ENCODE measurements at places on chromosomes 11 and 22.

- DNase-seq = no peak
Observed at GRCh38 chr22:37930270-37930951, 23.0 kb downstream of the C22orf23 start.

- DNase-seq = no peak
Observed at GRCh38 chr11:122019908-122020694, 95.9 kb downstream of the BLID start.

DNA sequence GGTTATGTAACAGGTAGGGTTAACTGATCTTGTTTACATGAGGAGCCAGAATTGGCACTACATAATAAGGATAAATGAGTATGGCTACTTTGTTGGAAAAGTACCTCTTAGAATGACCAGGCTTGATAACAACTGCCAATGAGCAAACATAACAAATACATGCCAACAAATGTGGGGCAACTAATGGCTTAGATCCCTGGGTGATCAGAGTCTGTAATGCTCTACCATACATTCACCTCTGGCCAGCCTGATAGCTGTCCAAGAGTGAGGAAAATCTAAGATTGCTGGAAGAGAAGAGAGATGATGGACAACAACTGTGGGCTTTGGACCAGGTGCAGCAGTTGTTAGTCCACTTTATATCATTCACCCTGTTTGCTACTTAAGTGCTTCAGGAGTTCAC lies 1025.0 kb downstream of the NTM start:
- DNase-seq = no peak

DNA sequence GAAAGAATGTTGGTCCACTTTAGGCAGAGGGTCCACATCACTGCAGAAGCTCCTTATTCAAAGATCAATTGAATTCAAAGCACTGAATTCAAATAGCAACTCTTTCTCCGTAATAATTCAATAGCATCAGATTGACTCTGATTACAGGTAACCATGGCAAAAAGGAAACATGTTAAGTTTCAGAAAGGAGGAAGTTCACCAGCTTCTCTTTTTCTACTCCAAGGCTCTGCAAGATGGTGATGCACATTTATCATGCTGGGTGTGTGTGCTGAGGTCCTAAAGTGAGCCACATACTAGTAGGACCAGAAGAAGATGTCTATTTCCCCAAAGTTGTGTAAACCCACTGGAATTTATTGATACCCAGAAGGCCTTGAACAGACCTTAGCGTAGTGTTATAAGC lies 18.0 kb upstream of the DRD2 start:
- no peak for DNase-seq

DNA sequence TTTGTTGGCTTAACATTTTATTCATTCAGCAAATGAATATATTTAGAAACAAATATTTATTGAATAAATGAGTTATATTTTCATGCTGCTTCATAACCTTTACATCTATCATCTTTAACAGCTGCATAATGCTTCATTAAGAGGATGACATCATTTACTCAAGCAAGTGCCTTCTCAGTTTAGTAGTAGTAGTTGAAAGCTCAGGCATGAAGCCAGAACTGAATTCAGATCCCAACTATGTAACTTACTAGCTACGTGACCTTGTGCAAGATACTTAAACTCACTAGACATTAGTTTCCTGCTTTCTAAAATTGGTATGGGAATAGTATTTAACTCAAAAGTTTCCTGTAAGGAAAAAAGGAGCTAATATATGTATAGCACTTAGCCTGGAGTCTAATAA lies 90.3 kb downstream of the TMPRSS5 start:
- no peak for DNase-seq

- no peak for DNase-seq
Observed at GRCh38 chr22:17257121-17258001, 38.1 kb upstream of the ADA2 start.

DNA sequence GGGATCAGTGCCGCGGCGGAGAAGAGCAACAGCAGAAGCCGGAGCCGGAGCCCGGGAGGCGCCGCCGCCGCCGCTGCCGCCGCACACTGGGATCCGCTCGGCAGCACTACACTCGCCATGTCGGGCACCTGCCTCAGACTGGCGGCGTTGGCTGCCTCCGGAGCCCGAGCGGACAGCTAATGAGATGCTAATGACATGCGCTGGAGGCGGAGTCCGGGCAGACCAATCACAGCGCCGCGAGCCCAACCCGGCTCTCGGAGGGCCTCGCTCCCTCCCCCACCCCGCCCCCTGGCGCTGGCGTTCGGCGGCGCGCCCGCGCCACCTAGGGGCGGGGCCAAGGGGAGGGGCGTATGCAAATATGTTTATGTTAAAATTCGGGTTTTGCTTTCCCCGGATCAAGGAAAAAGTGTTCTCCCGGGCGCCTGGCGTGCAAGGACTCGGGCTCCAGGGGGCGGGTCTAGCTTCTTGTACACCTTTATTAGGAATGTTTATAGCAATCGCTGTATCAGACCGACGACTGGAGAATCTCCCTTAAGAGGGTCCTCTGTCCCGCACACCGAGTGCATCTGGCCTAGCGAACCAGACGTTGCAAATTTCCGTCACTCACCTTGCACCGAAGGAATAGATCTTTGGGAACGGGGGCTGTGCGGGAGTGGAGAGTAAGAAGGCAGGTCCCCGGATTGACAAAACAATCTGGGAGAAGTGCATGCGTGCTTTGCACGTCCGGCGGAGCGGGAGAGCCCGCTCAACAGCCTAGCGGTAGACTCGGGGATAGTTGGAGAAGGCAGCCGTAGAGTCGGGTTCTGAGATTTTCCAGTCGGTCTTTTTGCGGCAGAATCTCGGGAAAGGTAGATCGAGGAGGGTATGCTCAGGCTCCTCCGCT lies at the start of gene CADM1:
TSS of gene CADM1 (minus strand) at position 140 of the 883 bp plus-strand sequence.
- peak; percentile 74 for DNase-seq

DNA sequence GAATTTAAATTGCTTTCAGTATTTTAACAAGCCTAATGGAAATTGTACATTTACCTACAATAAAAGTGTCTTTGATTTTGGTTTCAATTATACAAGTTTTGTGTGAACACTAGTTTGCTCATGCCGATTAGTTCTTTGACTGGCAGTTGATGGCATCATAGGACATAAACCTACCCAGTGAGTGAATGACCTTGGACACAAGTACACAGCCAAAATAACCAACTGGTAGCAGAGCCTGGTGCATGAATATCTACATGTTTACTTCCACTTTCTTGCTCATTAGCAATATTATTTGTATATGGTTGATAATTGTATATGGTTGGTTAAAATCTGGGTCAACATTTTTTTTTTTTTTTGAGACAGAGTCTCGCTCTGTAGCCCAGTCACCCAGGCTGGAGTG lies 37.8 kb downstream of the STIM1 start:
- DNase-seq = no peak

DNA sequence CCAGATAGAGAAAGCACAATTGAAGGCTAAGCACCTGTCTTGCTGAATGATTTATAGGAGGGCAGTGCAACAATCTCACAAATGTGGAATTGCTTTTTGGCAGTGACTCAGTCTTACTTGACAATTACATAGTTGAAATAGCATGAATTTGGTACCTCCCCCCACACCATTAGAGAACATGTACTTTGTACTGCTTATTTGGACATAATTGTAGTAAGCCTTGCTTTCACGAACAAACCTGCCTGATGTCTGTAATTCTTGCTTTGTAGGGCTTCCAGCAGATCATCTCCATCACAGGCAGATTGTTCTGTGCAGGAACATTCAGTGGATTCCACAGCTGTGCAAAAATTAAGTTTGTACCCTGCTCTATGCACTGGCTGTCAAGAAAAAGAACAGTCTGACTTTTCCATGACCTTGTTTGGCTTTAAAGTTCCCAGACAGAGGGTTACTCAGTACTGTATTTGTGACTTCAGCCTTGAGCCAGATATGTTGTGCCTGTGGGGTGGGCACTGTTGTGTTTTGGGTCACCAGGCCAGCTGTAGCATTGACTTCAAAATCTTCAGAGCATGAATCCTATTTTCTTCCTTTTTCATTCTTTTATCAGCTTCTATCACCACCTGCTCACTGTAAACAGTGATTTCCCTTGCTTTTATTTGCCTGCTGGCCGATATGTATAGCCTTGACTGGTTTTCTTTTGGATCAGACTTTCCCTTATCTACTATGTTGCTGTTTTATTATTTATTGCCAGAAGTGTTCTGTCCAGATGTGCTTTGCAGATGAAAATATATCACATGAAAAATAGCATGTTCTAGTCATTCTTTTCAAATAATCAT lies 941.0 kb upstream of the CHORDC1 start:
- DNase-seq = no peak

GRCh38 chr11:17298302-17298701 lies 21.8 kb downstream of the NUCB2 start:
- DNase-seq = no peak

DNA sequence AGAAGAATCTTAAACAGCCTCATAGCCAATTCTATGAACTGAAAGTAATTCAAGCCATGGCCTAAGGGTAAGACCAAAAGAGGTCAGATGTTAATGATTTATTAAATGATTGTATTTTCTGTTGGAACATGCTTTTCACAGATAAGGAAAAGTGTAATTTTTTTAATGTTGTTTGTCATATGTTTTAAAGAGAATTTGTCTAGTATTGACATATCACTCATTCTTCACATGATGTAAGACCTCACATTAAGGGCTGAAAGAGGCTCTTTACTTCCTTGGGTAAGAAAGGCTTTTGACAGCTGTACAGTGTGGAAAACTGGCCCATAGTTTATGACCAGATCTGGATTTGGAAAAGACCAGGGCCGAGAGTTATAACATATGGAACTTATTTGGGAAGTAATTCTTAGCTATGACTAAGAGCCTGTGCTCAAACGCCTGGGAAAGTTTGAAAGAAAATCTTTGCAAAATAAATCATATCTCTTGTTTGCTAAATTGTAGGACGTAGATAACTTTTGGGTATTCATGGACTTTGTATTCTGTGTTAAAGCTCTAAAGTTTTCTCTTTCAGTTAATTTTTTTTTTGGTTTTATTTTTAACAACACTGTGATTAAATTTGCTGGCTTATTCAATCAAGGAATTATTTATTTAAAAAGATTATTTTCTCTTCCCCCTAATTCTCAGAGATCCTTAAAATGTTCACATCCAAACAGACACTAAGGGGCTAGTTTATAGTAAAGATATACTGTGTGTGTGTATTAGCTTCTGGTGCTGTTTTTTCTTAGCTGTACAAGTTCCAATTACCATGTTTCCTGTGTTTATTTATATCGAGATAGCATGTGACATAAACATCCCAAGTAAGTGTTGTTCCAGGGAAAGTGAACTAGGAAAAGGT lies 162.2 kb downstream of the ARHGAP42 start:
- no peak for DNase-seq

DNA sequence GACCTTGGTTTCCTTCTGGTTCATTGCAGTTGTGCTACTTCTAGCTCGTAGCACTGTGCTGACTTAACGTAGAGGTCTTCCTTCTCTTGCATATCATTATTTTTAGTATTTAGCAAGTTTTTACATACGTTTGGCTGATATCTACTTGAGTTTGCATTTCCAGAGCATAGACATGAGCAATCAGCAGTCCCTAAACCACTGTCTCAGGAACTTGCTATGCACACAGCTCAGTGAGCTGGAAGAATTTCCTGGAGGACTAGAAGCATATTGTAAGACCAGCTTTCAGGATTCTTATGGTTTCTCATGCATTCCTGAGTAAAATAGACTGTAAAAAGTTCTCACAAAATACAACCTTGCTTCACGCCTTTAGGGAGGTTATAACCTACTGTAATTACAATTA lies 226.7 kb upstream of the PDGFD start:
- DNase-seq = no peak

GRCh38 chr11:72774499-72774898 lies 19.3 kb downstream of the STARD10 start:
- no peak for DNase-seq

DNA sequence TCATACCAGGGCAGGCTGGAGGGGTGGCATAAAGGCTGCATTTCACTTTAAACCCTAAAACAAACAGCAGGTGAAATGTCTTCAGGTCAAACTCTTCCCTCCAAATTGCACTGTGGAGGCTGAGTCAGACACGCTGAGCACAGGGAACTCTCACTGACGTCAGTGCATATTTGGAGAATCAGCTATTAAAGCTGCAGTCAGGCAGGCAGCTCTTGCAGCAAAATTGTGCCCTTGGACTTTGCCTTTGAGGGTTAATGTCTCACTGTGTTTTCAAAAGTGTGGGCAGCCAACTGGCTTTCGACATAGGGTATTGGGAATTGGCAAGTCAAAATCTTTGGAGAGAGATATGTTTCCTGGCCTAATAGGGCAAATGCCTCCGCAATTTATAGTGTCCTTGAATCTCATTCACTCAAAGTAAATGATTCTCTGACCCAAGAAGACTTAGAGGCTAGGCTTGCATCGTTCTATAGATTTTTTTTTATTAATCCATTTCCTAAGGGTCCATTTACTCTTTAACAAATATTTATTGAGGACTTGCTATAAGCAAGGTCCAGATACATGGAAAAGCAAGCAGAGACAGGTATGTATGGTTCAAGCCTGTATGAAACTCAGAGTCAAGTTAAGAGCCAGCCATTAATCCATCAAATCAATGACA lies 27.7 kb upstream of the SMCO4 start:
- DNase-seq = no peak

- DNase-seq = no peak
Observed at GRCh38 chr11:118618115-118618990, 10.9 kb downstream of the PHLDB1 start.

- peak; percentile 35 for DNase-seq
Observed at GRCh38 chr22:22748297-22748743, 103.9 kb downstream of the GGTLC2 start.

GRCh38 chr22:26549902-26550497 lies 37.7 kb upstream of the TFIP11 start:
- no peak for DNase-seq

GRCh38 chr22:20882855-20883254 lies 24.0 kb downstream of the SNAP29 start:
- no peak for DNase-seq

- no peak for DNase-seq
Observed at GRCh38 chr22:48918585-48919186, 909.0 kb downstream of the BRD1 start.

DNA sequence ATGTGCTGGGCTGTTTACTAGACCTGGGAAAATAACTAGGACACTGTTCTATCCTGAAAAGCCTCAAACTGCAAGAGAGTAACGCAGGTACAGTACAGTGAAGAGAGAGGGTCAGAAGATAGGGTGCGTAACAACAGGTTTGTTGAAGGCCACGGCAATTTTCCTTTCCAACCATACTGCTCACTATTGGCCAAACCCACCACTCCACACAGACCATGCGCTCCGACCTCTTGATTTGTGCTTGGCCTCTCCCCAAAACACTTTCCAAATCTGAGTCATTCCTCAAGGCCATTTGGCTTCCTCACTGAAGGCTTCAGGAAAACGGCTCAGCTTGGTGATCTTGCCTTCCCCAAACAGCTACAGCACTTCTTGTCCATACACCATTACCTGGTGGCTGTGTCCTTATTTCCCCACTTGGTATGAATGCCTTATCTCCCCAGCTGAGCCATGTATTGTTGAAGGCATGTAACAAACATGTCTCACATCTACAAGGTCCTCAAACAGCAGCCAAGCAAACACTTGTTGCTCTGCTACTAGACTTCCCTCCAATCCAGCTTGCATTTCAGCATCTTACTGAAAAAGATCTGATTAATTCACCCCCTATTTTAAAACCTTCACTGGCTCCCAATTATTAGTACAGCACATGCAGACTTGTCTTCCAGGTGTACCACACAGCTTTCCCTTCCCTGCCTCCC lies 40.9 kb downstream of the TCF20 start:
- no peak for DNase-seq

- no peak for DNase-seq
Observed at GRCh38 chr11:113077379-113077778, 116.2 kb downstream of the NCAM1 start.

- peak; percentile 45 for DNase-seq
Observed at GRCh38 chr22:49670456-49671330, 157.0 kb downstream of the BRD1 start.

GRCh38 chr11:66568124-66568916 lies at the start of gene CTSF:
Gene CTSF (minus strand): TSS chr11:66568606. CDS start chr11:66568486, 120 bp downstream.
- DNase-seq = peak; percentile 74

Measured in activated T-cell treated with anti-CD3 and anti-CD28 coated beads, Interleukin-2, amount 50 U/mL, for 1 hour (primary cell).